ENCODE measurements at places on chromosomes 2 and 18.

DNA sequence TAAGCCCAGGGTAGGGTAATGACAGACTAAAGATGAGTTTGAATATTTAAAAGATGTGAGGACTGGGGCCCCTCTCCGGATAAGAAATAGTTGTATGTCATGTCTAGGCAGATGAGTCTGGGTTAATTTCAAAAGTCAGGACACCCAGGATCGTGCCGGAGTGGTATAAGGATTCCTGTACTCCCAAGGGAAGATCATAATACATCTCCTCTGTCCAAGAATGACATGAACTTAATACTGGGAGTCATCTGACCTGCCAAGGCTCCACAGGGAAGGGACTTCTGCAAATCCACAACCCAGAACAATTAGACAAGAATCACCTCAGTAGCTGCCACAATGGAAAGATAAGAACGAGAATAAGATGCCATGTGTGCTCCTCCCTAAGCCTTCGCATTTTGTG lies 17.1 kb downstream of the RPRM start:
- DNase-seq = no peak

DNA sequence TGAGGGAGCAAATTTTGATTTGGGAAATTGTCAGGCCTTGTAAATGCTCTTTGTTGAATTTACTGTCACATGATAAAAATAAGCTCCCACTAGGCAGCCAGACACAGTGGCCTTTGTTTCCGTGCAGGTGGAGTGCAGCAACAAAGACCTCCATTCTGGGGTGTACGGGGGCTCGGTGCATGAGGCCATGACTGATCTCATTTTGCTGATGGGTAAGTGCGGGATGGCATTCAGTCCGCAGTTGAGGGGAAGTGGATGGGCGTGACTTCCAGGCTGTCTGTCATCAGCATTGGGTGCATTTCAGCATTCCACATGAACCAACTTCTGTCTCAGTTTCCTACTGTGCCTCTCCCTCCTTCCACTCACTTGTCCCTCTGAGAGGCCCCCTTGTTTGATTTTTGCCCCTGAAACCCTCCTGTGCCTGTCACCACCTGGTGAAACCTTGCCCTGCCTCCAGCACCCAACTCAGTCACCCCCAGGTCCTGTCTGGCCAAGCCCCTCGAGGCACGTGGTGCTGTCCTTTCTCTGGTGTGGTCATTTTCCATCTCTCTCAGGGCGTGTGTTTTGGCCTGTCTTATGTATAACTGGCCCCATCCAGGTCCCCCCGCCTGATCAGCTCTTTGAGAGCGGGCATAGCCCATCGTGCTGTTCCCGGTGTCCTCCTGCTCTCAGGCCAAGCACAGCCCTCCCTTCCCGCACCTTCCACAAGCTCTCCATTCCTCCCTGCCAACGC lies 16.3 kb downstream of the CNDP2 start:
- no peak for DNase-seq

GRCh38 chr2:241088376-241088775 lies 13.7 kb downstream of the MTERF4 start:
- no peak for DNase-seq

DNA sequence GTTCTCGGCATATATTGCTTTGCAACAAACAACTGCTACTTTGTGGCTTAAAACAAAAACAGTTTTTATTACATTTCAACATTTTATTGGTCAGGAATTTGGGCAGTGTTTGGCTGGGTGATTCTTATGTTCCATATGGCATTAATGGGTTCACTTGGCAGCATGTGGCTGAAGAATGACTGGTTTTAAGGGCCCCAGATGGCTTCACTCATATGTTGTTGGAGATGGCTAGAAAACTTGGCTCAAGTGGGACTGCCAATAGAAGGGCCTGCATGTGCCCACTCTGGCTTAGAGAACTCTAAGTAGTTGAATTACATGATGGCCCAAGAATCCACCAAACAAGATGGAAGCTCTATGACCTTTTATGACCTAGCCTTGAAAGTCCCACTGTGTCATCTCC lies 86.1 kb downstream of the FASTKD2 start:
- DNase-seq = no peak
